ENCODE measurements at places on chromosomes 12 and 14.

GRCh38 chr12:132110677-132111076, 33.4 kb downstream of the DDX51 start:
- no peak for DNase-seq

GRCh38 chr12:97556302-97556779, 93.7 kb downstream of the RMST start:
- no peak for DNase-seq

DNA sequence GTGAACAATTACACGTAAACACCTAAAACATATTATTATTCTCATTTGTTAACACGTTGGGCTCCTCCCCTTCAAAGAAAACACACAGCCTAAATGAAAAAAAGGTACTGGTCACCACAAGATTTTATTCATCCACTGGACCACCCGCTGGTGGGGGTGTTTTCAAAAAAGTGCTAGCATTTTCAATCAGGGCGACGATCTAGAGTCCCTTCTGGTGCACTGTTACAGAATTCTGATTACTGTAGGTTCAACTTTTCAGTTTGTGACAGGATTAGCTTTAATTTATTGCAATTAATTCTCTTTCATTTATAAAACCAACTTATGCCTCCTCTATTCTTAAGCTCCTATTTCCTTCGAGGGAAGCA, 443 bp downstream of the MAGOHB start:
- DNase-seq = no peak

DNA sequence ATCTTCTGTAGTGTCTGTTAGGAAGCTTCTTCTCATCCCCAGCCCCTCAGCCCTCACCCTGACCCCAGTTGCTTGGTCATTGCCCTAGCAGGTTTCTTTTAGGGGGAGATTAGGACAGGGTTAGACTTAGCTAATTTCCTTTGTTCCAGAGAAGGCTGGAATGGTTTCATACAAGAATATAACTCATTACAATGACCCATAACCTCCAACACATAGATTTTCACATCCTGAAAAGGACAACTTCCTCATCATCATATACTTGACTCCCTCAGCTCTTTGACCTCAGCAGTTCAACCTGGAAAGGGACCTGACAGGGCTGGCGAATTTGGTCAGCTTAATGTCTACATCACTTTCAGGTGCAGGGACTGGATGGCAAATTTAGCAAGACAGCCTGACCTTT, 8.0 kb upstream of the BHLHE41 start:
- DNase-seq = no peak

DNA sequence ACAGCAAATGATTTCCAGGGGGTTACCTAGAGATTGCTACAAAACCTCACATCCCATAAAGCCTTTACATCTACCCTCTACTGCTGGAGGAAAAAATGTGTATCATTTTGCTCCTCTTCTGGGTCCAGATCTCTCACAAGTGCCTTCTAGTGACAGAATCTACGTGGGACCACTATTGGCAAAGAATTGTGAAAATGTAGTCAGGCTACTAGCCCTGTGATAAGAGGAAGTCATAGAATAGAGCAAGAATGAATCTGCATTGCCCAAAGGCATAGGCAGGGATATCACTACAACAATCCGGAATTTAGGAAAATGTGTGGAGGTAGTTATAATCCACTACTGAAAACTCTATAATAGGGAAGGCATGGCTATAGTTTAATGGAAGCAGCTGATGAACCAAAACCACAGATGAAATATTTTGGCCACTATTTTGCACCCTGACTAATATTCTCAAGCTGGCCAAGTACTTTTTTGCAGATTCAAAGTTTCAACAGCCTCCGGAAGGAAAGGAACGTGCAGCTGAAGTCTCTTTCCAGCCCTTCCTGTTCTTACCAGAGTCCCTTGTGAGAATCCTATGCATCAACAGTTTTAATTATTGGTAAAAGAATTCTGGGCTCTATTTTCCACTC, 176.8 kb downstream of the PHLDA1 start:
- no peak for DNase-seq

- DNase-seq = no peak
Observed at GRCh38 chr14:91511043-91511383, 903 bp upstream of the PPP4R3A start.

DNA sequence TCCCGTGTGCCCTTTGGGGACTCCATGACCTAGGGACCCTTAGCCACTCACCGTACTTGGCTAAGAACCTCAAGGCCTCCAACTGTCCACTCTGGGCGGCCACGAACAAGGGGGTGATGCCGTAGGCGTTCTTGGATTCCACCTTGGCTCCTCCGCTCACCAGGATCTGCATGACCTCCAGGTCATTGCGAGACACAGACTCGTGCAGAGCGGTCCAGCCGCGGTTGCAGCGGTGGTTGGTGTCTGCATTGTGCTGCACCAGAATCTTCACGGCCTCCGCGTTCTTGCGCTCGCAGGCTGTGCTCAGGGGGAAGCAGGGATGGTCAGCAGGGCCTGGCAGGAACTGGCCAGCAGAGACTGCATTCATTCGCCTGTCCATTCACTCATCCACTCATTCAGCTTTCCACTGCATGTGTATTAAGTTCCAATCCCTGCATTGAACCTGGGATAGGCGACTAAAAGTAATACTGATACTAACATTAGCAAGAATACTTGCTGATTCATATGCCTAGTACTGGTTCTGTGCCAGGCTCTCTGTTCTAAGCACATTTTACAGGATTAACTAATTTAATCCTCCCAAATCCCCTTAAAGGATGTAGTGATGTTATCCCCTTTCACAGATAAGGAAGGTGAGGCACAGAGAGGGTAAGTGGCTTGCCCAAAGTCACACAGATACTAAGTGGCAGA, 23.9 kb downstream of the FAM181A start:
- no peak for DNase-seq

DNA sequence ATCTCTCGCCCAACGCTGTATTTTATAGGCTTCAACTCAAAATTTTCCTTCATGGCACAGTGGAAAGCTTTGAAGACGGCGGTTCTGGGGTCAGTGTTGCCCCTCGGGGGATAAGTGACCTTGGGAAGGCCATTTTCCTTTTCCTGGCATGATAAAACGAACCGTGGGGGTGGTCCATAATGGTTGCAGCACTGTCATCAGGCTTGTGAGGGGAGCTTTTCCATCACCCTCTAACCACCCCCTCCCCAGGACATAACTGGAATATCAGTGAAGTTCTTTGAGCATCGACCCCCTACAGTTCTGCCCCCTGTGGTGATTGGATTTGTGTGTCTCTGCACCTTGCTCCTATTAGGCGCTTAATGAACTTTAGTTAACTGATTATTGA, 16.0 kb downstream of the FOS start:
- DNase-seq = no peak

DNA sequence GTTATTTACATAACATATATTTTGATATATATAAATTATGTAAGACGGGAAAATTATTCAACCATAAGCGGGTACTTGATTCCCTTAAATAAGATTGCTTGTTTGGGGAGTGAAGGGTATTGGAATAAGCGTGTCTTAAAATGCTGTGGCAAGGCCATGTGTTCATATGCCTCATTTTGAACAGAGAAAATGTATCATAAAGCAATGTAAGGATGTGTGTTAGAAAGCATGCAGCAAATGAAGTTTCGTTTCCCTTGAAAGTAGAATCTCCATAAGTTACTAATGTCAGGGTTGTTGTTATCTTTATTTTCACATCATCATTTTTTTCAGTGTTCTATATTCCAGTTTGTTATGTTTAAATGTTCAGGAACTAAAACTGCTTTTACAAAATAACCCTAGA, 465.6 kb downstream of the FOXG1 start:
- DNase-seq = no peak

- DNase-seq = no peak
Observed at GRCh38 chr12:94599189-94599588, 51.2 kb downstream of the TMCC3 start.

DNA sequence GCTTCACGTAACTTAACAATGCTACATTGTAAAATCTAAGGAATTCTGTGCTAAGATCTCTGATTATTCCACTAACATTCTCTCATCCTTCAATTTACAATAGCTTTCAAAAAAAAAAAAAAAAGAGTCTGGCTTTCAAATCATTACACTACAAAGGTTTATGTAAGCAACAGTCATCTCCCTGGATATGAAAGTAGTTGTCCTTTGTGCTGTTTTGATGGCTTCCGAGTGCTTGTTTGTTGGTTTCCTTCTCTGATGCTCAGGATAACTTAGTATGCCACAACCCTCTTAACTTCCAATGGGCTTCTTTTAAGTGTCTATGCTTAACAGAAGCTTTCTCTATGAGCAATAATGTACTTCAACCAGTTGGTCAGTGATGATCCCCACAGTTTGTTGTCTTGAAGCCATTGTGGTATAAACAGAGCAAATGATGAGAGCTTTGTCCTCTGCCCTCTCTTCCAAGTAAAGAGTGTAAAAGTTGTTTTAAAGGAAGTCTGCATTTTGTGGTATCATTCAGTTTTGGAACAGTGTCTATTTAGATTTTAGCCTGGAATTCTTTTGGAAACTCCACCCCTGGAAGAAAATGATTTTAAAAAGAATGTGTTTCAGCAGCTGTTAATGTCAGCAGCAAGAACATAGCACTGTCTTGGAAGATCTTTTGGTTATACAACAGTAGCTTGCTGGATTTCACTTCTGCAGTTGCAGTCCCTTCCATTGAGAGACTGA, 396.1 kb upstream of the RGS6 start:
- DNase-seq = no peak

- DNase-seq = no peak
Observed at GRCh38 chr12:3931776-3932175, 58.6 kb upstream of the PARP11 start.

- DNase-seq = no peak
Observed at GRCh38 chr14:24996930-24997725, 52.8 kb downstream of the STXBP6 start.

DNA sequence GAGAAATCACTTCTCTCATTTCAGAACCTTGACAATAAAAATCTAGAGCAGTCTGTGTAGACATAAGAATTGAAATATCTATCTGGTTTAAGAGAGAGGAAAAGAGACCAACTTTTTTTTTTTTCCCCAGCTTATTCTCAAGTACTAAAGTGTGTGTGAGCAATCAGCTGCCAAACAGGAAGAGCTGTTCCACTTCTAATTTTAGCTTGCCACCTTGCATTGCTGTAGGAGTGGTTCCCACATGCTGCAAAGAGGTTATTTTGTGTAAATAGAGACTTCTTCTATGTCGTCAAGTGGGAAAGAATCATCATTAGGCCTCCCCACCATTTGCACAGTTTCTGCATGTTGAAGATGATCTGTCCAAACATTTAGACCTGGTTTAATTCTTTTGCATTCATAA, 142.6 kb downstream of the NPAS3 start:
- no peak for DNase-seq

DNA sequence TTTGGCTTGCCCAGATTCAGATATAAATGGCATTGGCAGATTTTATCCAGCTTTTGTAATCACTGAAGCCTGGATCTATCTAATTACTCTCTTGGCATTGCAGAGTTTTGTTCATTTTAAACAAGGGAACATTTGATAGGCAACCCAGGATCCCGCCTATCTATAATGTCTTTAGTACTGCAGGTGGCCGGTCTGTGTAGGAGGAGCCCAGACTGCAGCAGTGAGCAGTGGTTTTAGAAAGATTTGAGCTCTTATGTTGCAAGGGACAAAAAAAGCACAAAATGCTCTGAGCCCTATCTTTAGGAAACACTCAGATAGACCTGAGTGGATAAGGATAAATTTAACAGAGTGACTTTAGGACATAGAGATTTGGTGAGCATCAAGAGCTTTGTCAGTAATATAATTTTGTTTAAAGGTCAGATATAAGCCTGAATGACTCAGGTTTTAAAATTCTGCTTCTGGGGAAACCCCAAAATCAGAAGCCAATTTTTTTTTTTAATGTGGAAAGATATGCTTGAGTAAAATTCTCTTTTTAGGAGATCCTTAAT, 165.5 kb downstream of the SLC5A8 start:
- DNase-seq = no peak

- DNase-seq = no peak
Observed at GRCh38 chr12:65962036-65962430, 137.8 kb downstream of the HMGA2 start.

GRCh38 chr14:32996343-32996742, 57.7 kb downstream of the NPAS3 start:
- no peak for DNase-seq
